H4 (cell line): ENCODE measurements at places on chromosomes 16 and 17. TPM values are rescaled to one million over a fixed set of nuclear protein-coding genes. Genes with fewer than 3 reads are reported as not detected.

TM4SF5 gene
- total RNA-seq = not detected in 2 replicates

TMEM238L gene
- total RNA-seq = not detected in 2 replicates

NPIPA8 gene
- 0.64 and 2.1 TPM in 2 replicates for total RNA-seq

DNA sequence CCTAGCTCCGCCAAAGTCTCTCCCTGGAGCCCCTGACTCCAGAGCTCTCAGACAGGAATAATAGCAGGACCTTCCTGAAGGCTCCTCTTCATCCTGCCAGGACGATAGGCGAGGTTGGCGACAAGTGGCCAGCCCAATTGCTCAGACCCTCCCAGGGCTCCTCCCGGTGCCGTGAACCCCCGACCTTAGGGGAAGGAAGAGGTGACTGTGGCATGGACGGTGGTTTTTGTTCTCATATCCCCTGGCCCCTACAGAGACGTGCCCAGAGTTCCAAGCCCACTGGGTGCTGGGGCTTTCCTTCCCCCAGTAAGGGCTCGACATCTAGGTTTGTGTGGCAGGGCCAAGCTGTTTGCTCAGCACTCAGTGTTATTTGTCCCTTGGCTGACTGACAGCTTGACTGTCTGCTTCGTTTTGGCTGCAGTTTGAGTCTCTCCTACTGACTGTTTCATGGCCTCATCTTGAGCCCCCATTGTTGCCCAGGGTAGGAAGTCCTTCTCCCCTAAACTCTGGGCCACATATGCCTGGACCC is 4.6 kb upstream of the ADCY7 start:
- no peak for DNase-seq

- no peak for DNase-seq
Observed at GRCh38 chr16:81061871-81062608, 15.0 kb downstream of the C16orf46 start.

- no peak for DNase-seq
Observed at GRCh38 chr16:75288596-75289120, 37.2 kb upstream of the BCAR1 start.

DNA sequence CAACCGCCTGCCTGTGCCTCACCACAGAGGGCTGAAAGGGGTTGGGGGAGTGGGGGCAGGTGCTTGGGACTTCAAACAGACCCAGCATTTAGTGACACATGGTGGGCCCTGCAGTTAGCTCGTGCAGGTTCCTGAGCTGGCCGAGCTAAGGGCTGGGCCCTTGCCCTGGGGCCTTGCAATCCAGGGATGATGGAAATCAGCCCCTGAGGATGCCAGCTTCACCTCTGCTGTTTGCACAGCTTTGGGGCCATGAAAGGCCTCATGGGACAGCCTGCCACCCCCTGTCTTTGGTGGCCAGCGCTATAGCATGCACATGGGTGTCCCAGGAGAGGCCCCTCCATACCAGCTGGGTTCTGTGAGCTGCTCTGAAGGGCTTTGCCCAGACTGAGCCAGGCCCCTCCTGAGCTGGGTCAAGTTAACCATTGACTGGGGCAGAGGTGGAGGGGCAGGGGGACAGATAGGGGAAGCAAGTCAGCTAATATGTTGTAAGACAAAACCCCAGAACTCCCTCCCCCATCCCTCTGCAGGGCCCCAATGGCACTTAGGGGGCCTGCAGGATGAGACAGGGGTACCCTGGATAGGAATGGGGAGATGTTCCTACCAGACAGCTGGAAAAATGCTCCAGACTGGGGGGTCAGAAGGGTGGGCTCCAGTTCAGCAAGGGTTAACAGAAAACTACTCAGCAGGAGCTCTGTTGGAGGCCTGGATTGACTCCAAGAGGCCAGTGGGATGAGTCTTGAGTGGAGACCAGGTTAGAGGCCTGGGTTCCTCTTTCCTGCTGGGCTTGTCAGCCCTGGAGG is 692 bp downstream of the PRR15L start:
- no peak for DNase-seq

DNA sequence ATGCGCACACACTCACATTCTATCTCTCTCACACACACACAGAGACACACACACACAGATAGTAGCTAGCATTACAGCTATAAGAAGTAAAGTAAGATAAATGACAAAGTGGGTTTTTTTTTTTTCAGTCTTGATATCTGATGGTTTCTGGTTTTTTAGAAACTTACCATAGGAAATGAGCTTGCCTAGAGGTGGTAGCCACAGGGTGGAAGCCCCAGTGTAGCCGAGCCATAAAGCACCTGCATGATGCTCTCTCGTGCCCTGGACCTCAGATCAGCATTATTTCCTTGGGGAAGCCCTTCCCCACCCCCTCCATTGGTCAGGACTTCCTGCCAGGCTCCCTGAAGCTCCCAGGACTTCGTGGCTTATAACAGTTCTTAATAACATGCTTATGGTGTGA is 264.3 kb upstream of the C16orf82 start:
- no peak for DNase-seq

- peak; percentile 34 for DNase-seq
Observed at GRCh38 chr17:45794840-45795239, 10.7 kb downstream of the CRHR1 start.
